ENCODE measurements at places on chromosomes 13 and 19.

- DNase-seq: no peak
Measured at GRCh38 chr19:3518659-3519058, 12.5 kb downstream of the FZR1 start.

GRCh38 chr13:100334214-100334613, 245.3 kb downstream of the PCCA start:
- no peak for DNase-seq

- DNase-seq: no peak
Measured at GRCh38 chr13:90447034-90447733, 900.3 kb upstream of the MIR17HG start.

DNA sequence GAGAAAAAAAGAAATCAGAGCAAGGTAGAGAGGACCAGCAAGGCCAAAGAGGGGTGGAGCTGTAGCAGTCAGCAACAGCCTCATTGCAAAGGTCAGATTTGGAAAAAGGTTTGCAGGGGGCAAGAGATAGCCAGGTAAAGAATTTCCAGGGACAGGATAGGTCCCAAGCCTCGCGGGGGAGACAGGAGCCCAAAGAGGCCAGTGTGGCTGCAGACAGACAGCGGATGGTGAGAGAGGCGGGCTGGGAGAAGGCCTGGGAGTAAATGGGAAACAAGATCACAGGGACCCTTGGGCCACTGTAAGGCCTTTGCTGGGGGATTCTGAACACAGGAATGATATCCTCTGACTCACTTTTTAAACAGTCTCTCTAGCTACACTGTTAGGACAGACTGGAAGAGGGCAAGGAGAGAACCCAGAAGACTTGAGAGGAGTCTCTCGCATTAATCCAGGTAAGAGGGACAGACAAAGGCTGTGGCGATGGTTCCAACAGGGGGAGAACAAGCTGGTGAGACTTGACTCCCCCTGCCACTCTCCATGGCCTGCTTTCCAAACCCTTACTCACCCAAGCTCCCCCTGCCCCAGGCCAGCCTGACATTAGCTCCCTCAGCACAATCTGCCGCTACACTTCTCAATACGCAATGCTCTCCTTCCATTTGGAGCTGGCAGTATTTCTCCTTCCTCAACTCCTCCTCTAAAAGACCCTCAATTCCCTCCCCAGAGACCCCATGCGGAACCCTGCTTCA, 31.8 kb downstream of the DOCK9 start:
- no peak for DNase-seq

DNA sequence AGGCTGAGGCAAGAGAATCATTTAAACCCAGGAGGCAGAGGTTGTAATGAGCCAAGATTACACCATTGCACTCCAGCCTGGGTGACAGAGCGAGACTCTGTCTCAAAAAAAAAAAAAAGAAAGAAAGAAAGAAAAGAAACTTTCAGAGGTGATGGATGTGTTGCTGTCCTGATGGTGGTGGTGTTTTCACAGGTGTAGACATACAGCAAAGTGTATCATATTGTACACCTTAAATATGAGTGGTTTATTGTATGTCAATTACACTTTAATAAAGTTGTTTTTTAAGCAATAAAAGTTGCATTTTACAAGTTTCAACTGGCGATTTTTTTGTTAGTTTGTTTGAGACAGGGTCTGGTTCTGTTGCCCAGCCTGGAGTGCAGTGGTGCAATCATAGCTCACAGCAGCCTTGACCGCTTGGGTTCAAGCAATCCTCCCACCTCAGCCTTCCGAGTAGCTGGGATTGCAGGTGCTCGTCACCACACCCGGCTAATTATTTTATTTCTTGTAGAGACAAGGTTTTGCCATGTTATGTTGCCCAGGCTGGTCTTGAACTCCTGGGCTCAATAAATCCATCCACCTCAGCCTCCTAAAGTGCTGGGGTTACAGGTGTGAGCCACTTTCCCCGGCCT, 13.5 kb upstream of the INSR start:
- no peak for DNase-seq

- no peak for DNase-seq
Measured at GRCh38 chr19:19269952-19270694, 3.0 kb downstream of the TM6SF2 start.

DNA sequence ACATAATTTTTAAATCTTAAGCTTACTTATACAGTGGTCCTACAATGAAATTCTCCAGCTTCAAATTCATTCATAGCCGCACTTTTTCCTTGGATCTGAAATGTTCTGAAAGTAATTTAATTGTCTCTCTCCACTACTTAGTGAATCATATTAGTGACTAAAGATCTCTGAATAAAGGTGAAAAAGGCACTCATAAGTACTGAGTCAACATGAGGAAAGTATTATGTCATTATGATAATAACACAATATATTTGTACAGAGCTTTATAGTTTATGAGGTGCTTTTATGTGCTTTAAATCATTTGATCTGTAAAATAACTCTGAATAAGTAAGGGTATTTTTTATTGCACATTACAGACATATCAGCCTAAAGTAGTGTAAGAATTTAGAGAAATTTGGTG, 628.2 kb upstream of the SLITRK5 start:
- DNase-seq: no peak

DNA sequence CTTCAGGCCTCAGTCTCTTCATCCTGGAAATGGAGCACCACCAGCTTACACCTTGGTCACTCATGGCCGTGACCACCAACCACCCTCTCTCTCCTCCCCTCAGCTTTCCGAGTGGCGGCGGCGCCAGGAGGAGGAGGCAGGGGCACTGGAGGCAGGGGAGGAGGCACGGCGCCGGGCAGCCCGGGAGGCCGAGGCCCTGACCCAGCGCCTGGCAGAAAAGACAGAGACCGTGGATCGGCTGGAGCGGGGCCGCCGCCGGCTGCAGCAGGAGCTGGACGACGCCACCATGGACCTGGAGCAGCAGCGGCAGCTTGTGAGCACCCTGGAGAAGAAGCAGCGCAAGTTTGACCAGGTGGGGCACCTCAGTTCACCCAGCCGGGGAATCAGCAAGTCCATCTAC, 47.7 kb downstream of the KCNC3 start:
- no peak for DNase-seq

- DNase-seq: no peak
Measured at GRCh38 chr13:75489502-75490263, 7.7 kb upstream of the TBC1D4 start.

DNA sequence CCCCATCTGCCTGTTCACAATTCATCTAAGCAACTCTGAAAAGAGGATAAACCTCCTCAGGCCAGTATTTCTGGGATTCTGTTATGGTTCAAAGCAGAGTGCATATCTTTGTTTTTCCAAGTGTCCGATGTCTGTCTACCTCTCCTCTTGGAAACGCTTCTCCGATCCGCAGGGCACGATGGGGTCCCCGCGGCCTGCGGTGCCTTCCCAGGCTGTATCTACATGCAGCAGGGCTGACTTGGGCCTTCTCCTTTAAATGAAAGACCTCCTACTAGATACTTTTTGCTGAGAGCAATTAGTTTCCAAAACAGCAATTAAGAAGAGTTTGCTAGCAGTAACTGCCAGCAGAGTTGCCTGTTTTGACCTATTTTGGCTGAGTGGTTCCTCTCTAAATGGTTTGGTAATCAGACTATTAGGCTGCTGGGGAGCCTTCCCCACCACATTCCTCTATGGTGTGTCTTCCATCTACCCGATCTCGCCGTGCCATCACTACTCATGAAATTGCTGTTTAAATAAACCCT, 23.5 kb downstream of the COL4A2 start:
- no peak for DNase-seq

- no peak for DNase-seq
Measured at GRCh38 chr19:45311621-45312020, 11.1 kb downstream of the CKM start.

DNA sequence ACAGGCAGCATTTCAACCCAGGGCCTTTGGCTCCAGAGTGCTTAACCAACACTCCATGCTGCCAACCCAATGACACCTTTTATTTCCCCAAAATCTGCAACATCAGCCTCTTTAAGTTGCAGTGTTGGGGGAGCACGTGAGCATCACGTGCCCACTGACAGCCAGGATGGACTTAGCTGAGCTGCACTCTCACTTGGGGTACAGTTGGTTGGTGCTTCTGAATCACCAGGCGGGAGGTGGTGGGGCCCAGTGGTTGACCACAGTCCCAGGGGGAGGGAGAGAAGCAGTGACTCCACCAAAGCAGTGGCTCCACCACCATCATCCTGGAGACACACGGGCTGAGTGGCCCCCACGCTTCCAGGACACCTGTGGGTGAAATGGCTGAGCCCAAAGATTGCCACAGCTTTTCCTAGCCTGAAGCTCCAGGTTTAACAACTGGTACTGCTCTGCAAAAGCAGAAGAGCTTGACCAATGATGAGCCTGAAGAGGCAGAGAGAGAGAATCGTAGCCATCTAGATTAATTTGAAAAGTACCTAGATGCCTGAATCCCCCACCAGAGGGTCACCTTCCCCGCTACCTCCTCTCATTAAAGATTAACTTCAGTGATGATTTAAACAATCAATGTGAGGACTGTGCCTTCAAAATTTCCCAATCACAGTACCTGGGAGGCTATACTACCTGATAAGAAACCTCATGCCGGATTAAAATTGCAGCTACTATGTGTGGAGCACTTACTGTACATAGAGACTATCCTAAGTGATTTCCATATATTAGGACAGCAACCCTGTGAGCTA, 193.8 kb downstream of the FOXO1 start:
- no peak for DNase-seq

DNA sequence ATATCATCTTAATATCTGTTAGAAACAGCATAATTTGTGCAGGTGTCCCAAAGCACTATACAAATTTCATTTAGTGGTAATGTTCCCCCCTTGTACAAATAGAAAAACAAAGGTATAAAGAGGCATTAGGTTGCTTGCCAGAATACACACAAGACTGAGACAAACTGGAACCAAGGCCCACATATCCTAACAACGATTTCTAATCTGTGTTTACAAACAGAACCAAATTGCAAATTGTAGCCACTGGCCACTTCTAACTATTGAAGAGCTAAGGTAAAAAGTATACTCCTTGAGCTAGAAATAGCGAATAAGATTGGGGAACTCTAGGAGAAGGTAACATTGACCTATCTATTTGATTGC, 526.1 kb downstream of the KLF12 start:
- no peak for DNase-seq

DNA sequence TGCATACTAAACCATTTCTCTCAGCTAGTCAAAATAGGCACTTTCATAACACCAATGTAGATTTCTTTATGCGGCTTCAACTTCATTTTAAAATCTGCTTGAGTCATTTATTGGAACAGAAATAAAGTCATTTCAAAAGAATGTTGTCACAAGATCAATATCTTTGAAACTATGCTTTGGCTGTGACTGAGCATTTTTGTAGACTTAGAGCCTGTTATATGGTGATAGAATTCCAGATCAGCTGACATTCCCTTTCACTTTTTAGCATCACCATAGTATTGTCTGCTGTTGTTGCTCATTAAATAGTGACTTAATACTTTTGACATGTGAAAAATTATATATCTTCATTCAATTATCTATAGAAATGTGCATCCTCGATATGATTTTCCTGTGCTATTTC, 279.2 kb upstream of the PRR20A start:
- DNase-seq: no peak

- no peak for DNase-seq
Measured at GRCh38 chr19:32671883-32672593, 2.9 kb downstream of the ANKRD27 start.

- no peak for DNase-seq
Measured at GRCh38 chr19:1482361-1483130, 3.5 kb upstream of the C19orf25 start.

- DNase-seq: no peak
Measured at GRCh38 chr13:67023130-67023876, 206.8 kb downstream of the PCDH9 start.

GRCh38 chr19:16180611-16181010, 4.6 kb upstream of the FAM32A start:
- no peak for DNase-seq

DNA sequence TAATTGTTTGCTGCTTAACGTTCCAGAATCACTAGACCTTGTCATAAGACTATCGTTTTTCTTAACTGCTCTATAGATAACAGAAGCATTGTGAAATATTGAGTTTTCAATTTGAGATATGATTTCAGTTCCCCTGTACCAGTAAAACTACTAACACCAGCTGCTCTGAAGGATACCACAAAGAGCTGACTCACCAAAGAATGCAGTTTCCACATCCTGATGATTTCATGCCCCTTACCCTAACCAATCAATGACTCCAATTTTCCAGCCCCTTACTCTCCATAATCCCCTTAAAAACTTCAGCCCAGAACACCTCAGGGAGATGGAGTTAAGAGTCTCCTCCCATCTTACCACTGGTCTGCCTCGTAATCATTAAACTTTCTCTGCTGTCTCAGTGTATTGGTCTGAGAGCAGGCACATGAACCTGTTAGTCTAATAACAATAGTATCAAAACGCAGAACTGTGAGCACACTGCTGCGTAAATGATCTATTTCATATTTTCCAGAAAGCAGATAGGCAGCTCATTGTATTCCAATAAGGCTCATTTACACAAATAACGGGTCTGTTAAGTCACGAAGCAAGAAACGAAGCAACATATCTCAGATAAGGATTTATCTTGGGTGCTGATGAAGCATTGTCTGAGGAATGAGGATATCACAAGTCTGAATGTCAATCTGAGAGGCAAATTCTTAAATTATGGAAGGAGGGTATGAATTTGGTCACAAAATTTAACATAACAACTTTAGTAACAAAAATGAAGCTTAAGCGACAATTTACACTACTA, 14.1 kb upstream of the CCNA1 start:
- no peak for DNase-seq

DNA sequence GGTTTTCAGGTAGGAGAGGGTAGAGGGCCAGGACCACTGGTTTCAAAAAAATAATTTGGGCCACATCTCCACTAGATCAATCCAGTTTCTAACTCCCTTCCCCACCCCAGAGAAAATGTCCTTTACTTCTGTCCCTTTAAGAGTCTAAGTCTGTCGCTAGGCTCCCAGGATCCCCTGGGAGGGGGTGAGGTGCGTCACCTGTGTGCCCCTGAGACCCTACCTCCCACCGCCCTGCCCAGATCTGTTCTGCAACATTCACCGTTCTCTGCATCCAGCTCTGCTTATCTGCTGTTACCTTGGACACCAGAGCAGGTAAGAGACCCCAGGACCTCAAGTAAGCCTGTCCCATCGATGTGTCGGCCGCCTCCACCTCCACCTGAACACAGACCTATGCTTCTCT, at the start of gene GFY:
Gene GFY (plus strand): TSS at position 211 of the 400 bp plus-strand sequence. CDS start 1,043 bp downstream, outside the sequence.
- no peak for DNase-seq

- DNase-seq: no peak
Measured at GRCh38 chr19:16527971-16528521, 14.2 kb downstream of the CHERP start.

All from anterior cingulate cortex (tissue), 58 donors.